ENCODE measurements at places on chromosomes 1 and 21.

GRCh38 chr1:182786223-182786994 lies 3.2 kb upstream of the NPL start:
- no peak for DNase-seq

DNA sequence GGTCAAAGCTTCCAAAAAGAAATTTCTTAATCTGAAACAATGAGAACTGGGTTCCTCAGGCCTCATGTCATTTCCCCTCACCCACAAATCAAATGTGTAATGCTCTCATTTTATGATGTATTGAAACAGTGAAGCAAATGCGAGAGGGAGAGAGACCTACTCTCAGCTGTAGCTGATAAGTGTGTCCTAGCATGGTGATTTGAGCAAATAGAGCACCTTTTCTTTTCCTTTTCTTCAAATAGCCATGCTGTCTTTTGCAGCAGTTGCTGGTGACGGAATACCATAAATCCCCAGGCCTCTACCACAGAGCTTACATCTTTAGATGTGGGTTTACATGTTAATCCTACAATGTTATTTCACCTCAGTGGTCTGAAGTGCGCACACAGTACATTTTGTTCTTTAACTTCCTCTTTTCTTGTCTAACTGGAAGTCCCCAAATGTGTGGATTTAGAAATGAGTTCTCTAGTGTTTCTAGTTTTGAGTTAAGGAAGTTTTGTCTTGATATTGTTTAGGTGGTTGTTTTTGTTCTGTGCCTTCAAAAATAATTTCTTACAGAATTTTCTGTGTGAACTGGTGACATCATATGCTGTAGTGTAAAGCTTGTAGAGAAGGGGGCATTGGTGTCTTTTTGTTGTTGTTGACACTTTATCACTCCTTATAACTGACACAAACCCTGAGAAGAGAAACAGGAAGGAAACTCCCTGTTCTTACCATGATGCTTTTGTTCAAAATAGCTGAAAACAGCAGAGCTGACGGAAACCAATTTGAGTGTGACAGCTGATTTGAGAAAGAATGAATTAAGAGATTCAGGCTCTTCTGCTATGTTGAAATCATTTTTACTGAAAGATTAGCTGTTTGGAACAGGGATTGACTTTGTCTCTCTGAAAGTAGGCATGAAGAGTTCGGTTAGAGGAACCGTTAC lies 12.2 kb downstream of the SMAP2 start:
- no peak for DNase-seq

DNA sequence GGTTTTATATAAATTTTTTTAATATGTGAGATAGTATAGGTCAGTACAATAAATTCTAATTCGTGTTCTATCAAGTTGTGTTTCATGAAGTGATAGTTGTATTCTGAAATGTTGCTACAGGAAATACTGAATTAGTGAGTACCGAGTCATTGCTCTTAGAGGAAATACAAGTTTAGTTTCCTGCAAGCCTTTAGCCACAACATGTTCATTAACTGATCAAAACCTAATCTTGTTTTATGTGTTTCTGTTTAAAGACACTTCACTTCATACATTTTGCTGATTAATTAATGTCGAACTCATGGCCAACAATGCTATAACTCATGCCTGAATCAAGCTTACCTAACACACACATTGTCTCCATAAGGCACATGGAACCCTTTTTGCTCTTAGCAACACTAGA lies 43.6 kb downstream of the LRRC7 start:
- no peak for DNase-seq

GRCh38 chr1:98546319-98546718 lies 115.2 kb upstream of the SNX7 start:
- DNase-seq: no peak

GRCh38 chr1:15573477-15573876 lies 11.4 kb downstream of the AGMAT start:
- no peak for DNase-seq

DNA sequence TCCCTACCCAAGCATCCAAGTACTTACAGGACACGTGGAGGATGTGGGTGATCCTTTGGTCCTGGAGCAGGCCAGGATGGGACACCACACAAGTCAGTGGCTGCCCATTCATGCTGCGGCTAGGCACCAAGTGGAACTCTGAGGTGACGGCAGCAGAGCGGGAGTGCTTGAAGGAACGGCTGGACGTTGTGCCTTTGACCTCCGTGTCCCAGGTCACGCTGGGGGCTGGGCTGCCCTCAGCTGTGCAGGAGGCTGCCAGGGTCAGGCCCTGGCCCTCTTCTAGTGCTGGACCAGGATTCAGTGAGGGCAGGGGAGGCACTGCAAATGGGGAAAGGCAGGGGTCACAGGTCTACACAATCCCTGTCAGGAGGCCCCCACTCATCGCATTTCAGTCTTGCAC lies 7.7 kb upstream of the ARHGAP30 start:
- no peak for DNase-seq

DNA sequence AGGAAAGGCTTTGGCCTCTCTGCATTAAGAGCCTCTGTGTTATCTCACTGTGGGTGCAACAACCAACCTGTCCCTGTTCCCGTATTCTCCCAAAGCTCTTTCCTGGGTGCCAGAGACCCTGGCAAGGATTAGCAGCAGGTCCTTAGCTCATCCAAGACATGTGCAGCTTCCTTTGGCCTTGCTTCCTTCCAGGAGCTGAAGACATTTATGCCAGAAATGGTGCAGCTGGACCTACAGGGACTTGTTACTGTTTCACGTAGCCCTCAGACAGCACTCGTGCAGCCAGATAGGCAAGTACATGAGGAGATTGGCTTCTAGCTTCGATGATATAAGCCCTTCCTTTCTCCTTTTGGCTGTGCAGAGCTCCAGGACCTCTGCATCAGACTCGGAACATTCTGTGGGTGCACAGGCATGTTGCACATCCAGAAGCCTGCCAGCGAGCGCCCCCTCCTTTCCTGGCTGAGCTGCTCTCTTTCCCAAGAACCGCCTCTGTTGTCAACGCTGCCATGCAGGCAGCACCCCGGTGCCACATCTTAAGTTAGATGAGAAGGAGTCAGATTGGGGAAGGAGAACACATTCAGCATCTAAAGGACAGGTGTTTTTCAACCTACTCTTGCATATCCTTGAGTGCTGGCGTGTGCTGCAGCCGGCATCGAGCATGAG lies 284.5 kb upstream of the PLXNA2 start:
- no peak for DNase-seq

DNA sequence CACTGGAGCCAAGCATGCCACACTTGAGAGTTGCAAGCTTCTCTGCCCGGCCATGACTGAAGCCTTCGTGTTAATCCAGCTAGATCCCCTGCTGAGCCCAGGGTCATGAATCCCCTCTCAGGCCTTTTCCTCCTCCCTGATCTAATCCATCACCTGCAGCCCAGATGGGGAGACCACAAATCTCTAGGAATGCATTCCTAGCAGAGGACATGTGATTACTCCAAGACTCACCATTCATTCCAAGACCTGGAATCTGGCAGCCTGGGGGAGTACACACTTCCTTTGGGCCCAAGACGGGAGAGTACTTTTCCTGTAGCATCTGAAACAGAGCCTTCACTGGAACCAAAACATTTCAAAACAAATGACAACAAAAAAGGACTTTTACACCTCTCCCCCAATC lies 269.3 kb upstream of the NFIA start:
- DNase-seq: no peak

DNA sequence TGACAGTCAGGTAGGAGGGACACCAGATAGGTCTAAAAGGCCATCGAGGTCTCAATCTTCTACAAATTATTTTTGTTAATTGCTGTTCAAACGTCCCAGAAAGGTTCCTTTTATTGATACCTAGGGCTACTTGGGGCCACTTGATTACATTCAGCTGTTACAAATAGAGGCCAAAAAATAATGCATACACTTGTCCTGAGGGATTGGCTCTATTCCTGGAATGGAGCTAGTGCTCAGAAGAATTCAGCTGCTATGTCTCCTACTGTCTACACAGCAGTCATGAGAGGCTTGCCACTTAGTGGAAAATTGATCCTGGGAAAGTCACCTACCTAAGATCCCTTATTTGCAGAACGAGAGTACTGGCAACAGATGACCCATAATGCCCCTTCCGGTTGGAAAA lies 498.3 kb downstream of the ADGRL2 start:
- DNase-seq: no peak

DNA sequence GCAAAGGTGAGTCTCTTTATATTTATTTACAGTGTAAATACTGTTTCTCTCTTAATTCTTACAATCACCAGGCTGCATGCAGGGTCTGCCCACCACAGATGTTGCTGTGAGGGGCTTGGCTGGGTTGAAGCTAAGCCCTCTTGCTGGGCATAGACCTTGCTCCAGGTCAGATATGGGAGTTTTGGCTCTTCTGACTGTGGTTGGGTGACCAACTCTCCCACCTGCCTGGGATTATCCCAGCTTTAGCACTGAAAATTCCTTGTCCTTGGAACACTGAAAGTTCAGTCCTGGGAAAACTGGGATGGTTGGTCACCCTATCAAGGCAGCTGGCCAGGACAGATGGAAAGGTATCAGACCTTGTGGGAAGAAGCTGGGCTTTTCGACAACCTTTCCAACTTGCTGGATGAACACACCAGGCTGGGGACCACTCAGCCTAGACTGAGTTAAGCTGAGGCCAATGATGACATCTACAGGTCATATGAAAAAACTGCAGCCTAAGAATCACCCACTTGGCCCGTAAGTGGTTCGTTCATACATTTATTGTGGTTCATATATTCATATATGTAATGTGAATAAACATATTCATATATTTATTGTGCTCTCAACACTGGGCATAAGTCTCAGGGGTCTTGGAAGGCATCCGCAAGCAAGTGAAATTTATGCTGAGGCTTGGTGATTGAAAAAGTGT lies 26.6 kb upstream of the HPDL start:
- DNase-seq: no peak

DNA sequence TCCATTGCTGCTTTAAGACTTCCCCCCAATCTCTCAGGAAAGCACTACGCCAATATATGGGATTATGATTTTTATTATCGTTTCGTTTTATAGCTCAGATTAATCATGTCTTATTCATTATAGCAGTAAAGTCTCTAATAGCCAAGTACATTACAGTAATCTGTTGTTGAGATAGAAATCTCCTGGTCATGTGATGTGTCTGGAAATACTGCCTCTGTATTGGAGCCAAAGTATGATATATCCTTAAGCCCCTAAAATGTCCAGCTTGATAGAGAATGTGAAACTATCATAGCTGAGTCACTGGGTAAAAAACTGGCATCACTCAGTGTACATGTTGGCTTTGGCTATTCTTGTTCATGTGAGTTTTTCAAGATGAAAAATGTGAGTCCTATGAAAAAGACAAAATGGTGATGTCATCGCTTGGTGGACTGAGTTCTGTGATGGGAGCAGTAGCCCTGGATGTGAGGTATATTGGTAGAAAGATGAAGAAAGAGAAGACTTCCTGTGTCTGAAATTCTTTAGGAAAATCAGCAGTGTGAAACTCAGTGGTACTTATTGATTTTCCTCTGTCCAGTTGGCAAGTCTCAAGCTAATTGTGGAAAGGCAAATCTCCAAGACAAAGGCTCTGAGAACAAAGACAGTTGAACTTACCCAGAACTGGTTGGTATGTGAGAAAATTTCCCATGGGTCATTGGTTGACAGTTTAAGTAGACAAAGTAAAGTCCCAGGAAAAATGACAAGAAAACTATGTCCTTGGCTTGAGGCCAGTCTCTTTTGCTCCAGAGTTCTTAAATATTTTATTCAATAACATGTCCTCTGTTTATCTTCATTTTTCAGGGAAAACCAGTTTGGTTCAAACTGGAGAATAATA lies 76.2 kb downstream of the BRINP2 start:
- DNase-seq: no peak

DNA sequence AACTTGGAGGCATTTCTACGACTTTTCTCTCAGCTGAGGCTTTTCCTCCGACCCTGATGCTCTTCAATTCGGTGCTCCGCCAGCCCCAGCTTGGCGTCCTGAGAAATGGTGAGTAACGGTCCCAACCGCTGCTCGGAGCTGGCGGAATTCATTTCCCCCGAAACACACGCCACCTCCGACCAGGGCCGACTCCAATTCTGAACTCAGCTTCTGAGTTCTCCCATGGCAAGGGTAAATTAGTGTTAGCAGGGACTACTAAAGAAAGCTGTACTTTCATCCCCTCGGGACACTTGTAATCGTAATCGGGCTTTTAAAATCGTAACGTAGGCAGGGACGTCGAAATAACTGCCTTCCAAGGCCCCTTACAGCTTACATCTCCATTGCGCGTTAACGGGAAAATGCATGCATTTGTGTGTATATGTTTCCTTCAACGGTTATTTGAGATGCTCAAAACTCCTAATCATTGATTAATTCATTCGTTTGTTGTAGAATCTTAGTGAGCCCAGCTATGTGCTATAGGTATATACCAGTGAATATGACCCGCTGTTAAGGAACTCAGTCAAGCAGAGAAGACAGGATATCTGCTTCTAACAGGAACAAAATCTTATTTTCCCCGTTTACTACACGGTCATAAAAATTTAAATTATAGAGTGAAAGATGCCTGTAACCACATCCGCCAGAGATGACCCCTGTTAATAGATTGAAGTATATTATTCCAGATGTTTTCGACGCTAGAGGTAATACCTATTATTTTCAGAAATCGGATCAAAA lies 472 bp downstream of the DTL start:
- DNase-seq: no peak

GRCh38 chr1:100145116-100145515 lies 12.2 kb downstream of the TRMT13 start:
- DNase-seq: no peak

- DNase-seq: no peak
These were observed 162.9 kb upstream of the GJB5 start for GRCh38 chr1:34591751-34592629.

Measured in activated CD8-positive, alpha-beta memory T cell treated with anti-CD3 and anti-CD28 coated beads for 1 hour (primary cell).